ENCODE measurements at places on chromosomes 1 and 21.

- H3K27ac ChIP-seq, result no peak overlapping the region
- no peaks in the 10 kb centered on the region for H3K4me1 ChIP-seq
- DNase-seq, result no peak
- H3K36me3 ChIP-seq, result no peaks in the 10 kb centered on the region
- H3K27me3 ChIP-seq, result no peaks in the 10 kb centered on the region
These were observed 40.7 kb upstream of the CD34 start for GRCh38 chr1:207951652-207952051.

DNA sequence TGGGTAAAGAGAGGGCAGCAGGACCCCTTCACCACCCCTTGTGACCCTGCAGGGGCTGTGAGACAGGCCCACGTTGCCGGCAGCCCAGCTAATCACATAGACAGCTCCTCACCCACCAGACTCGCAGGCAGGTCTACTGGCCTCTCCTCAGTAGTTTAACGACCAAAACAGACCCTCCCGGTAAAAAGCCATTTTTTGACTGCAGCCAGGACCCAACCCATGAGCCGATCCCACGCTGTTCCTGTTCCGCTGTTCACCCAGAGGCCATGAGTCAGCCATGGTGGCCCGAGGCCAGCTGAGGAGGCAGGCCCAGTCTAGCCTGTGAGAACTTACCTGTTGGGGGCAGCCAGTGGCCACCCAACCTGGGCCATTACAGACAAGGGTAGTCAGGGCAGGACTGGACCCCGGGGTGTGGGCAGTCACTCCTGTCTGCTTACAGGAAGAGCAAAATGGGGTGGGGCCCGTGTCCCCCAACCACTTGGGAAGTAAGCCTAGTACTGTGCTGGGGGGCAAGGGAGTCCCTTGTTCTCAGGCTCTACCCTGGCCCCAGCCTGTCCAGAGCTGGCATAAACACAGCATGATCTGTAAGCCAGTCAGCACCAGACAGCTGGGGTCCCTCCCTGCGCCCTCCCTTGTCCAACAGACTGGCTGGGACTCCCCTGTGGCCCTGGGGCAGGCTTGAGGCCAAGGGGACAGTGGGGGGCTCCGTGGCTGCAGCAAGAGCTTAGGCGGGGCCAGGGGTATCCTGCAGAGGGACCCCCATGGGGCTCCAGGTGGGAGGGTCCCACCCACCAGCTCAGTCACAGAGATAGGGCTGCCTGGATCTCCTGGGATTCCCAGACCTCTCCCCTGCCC is 61.9 kb downstream of the WNT9A start:
- no peaks in the 10 kb centered on the region for H3K27me3 ChIP-seq
- H3K4me3 ChIP-seq, result no peak overlapping the region
- no peaks in the 10 kb centered on the region for H3K36me3 ChIP-seq
- H3K4me1 ChIP-seq, result no peaks in the 10 kb centered on the region
- H3K27ac ChIP-seq, result no peak overlapping the region
- DNase-seq, result no peak

DNA sequence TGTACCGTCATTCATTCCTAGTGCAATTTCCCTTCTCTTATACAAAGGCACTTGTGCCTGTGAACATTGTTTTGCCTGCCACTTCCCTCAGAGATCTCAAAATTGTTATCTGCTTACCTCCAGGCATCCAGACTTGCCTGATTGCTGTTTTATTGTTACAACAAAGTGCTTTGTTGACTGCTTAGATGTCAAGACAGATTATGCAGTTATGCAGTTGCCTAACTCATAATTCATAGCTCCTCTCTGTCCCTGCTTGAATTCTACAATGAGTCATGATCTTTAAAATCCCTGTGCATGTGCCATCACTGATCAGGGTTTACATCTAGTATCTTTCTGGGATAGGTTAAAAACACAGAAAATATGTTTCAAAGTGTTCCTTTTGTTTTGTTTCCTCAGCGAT is 24.5 kb downstream of the CXADR start:
- H3K36me3 ChIP-seq, result no peaks in the 10 kb centered on the region
- no peak for DNase-seq
- no peak overlapping the region for H3K4me3 ChIP-seq
- peaks cover 48% of the 10 kb centered on the region for H3K4me1 ChIP-seq
- H3K27ac ChIP-seq, result peak overlapping the region; percentile 66

DNA sequence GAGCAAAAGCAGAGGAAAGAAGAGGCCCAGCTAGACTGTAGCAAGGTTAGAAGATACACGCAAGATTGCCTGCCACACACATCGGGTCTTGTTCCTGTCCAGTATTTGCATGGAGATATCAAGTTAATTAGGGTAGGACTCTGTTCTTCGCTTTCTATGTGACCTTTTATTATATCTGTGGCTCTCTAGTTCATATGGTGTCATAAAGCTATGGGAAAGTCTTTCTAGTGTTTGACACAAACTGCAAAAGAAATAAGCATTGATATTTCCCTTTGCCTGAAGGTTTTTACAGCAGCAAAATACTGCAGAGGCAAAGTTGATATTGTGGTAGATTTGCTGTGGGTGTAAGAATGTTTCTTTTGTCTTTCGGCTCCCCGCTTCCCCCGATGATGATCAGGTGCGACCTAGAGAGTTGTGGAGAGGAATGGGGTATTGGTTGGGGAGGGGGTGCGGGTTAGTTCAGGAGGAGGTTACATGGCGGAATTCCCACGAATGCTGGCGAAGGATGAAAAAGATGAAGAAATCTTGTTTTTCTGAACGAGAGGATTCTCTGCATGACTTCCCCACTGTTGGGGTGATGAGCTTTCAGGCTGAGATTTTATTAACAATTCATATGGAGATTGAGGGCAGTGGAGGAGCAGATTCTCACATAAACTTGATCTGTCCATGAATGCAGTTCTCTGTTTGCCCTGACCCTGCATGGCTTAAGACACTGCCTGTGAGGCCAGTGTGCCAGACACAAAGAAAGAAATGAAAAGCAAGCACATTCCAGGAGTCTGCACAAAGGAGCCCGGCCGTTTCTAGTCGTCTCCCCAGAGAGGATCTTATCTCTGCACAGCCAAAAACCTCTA is 550.2 kb downstream of the USP25 start:
- DNase-seq, result peak; percentile 4
- no peaks in the 10 kb centered on the region for H3K36me3 ChIP-seq
- H3K27me3 ChIP-seq, result no peaks in the 10 kb centered on the region

GRCh38 chr1:64866689-64867088 is 99.7 kb downstream of the JAK1 start:
- no peak overlapping the region for H3K4me3 ChIP-seq
- no peaks in the 10 kb centered on the region for H3K36me3 ChIP-seq
- H3K4me1 ChIP-seq, result no peaks in the 10 kb centered on the region
- no peak for DNase-seq
- no peaks in the 10 kb centered on the region for H3K27me3 ChIP-seq

DNA sequence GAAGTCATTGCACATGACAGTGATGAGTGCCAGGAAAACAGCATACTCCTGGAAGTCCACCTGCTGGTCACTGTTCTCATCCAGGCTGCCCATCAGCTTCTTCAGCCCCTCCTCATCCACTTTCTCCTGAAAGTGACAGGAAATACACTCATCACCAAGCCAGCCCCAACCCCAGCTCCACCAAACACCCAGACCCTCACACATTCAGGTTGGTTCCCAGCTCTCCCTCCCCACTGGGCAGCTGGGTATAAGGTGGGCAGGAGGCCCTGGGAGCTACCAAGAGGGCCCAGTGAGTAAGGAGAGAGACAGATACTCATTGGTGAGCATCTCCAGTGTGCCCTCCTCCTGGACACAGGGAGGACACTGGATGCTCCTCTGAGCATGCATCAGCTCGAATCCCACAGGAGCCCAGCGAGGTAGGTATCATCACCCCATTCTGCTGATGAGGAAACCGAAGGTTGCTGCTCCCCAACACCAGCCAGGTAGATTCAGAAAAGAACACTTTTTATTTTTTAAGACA is 4.1 kb downstream of the S100A2 start:
- no peaks in the 10 kb centered on the region for H3K36me3 ChIP-seq
- no peaks in the 10 kb centered on the region for H3K27me3 ChIP-seq
- no peak for DNase-seq
- no peak overlapping the region for H3K4me3 ChIP-seq
